A549 treated with RU486 at 1 μM for 4 hours (cell line): ENCODE measurements at places on chromosomes 4 and X. TPM values are rescaled to one million over a fixed set of nuclear protein-coding genes. Genes with fewer than 3 reads are reported as not detected.

The GDPD2 gene
- 0.06 TPM in 1 of 5 replicates, not detected in the others for total RNA-seq

The ZNF157 gene
- total RNA-seq, result not detected in 5 replicates

The CLDN2 gene
- 7.6 to 9.9 TPM (median 8.4 TPM) in 5 replicates for total RNA-seq

The ENPEP gene
- 0.07 to 0.35 TPM (median 0.17 TPM) in 5 replicates for total RNA-seq

The CXCL10 gene
- total RNA-seq, result 0.08 to 0.27 TPM (median 0.13 TPM) in 3 of 5 replicates, not detected in the others

The PABPC1L2A gene
- total RNA-seq, result not detected in 5 replicates

The RNF150 gene
- total RNA-seq, result 0.19 to 0.57 TPM (median 0.36 TPM) in 5 replicates

The MAGEC1 gene
- 0.02 to 0.09 TPM (median 0.04 TPM) in 3 of 5 replicates, not detected in the others for total RNA-seq

The CDS1 gene
- 0.62 to 0.84 TPM (median 0.72 TPM) in 5 replicates for total RNA-seq

The SCRG1 gene
- total RNA-seq, result not detected in 5 replicates
